Activated naive CD8-positive, alpha-beta T cell treated with anti-CD3 and anti-CD28 coated beads for 36 hours (primary cell): ENCODE measurements at places on chromosomes 5 and 9. TPM values are rescaled to one million over a fixed set of nuclear protein-coding genes. Genes with fewer than 3 reads are reported as not detected.

GRCh38 chr5:142864290-142865260 is 94.4 kb downstream of the ARHGAP26 start:
- peak overlapping the region; percentile 75 for H3K27ac ChIP-seq
- H3K27me3 ChIP-seq: no peaks in the 10 kb centered on the region
- DNase-seq: no peak
- H3K4me3 ChIP-seq: peak overlapping the region; percentile 19
- H3K4me1 ChIP-seq: peaks cover 33% of the 10 kb centered on the region
- H3K36me3 ChIP-seq: no peaks in the 10 kb centered on the region

GRCh38 chr9:37653385-37653784 is 2.6 kb downstream of the FRMPD1 start:
- H3K27ac ChIP-seq: no peak overlapping the region
- H3K36me3 ChIP-seq: no peaks in the 10 kb centered on the region
- no peak overlapping the region for H3K4me3 ChIP-seq
- no peak for DNase-seq
- H3K27me3 ChIP-seq: peaks cover 64% of the 10 kb centered on the region
- peaks cover 10% of the 10 kb centered on the region for H3K4me1 ChIP-seq

- H3K36me3 ChIP-seq: no peaks in the 10 kb centered on the region
- no peak for DNase-seq
- H3K4me1 ChIP-seq: no peaks in the 10 kb centered on the region
- no peak overlapping the region for H3K27ac ChIP-seq
- no peak overlapping the region for H3K4me3 ChIP-seq
- peaks cover 6% of the 10 kb centered on the region for H3K27me3 ChIP-seq
Measured at GRCh38 chr5:1918488-1919208, 35.9 kb upstream of the IRX4 start.

CCL28 gene
- total RNA-seq: 11.9 TPM

GRCh38 chr9:71183251-71183650 is 61.8 kb upstream of the TRPM3 start:
- DNase-seq: no peak
- H3K4me3 ChIP-seq: no peak overlapping the region
- no peaks in the 10 kb centered on the region for H3K27me3 ChIP-seq
- H3K4me1 ChIP-seq: no peaks in the 10 kb centered on the region
- H3K36me3 ChIP-seq: no peaks in the 10 kb centered on the region
- no peak overlapping the region for H3K27ac ChIP-seq

EGFLAM gene
- total RNA-seq: not detected

GRCh38 chr9:109401169-109401989 is 80.5 kb upstream of the EPB41L4B start:
- H3K4me1 ChIP-seq: peaks cover 10% of the 10 kb centered on the region
- H3K4me3 ChIP-seq: no peak overlapping the region
- H3K27ac ChIP-seq: no peak overlapping the region

GRCh38 chr5:103036601-103037000 is 83.3 kb downstream of the GIN1 start:
- DNase-seq: no peak
- no peaks in the 10 kb centered on the region for H3K4me1 ChIP-seq
- H3K27ac ChIP-seq: no peak overlapping the region
- H3K4me3 ChIP-seq: no peak overlapping the region
- H3K36me3 ChIP-seq: peaks cover 2% of the 10 kb centered on the region

GRCh38 chr9:110115341-110115820 is 92.6 kb downstream of the C9orf152 start:
- no peak for DNase-seq
- no peaks in the 10 kb centered on the region for H3K4me1 ChIP-seq
- H3K4me3 ChIP-seq: no peak overlapping the region
- H3K27me3 ChIP-seq: no peaks in the 10 kb centered on the region
- H3K36me3 ChIP-seq: no peaks in the 10 kb centered on the region

DNA sequence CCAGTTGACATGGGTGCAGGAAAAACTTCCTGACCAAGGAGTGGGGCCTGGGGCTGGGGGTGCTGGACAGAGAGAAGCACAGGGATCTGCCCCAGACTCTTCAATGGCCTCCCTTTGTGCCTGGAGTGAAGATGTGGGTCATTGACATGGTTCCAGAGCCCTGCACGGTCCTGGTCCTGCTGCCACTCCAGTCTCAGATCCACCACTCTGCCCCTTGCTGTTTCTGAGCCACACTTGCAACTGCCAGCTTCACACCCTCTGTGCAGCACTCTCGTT is 10.1 kb downstream of the PIP5K1B start:
- no peak overlapping the region for H3K4me3 ChIP-seq
- no peak for DNase-seq
- H3K27me3 ChIP-seq: peaks cover 60% of the 10 kb centered on the region
- no peaks in the 10 kb centered on the region for H3K36me3 ChIP-seq

DNA sequence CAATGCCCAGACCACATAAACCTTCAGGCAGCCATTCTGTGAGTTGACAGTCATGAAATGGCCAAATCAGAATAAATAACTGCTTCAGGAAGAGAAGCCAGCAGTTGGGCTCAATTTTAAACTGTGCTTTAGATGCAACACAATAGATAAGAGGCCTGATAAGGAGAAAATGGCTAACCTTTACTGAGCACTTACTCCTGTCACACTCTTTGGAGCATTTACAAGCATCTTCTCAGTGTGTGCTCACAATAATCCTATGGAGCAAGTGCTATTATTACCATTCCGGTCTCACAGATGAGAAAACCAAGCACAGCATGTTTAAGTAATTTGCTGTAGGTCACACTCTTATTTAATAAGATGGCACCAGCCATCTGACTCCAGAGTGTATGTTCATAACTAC is 11.5 kb upstream of the SH3RF2 start:
- DNase-seq: no peak
- H3K36me3 ChIP-seq: no peaks in the 10 kb centered on the region
- no peaks in the 10 kb centered on the region for H3K4me1 ChIP-seq
- H3K4me3 ChIP-seq: no peak overlapping the region
- H3K27ac ChIP-seq: no peak overlapping the region
- H3K27me3 ChIP-seq: peaks cover 7% of the 10 kb centered on the region

IL4 gene
- total RNA-seq: not detected

DNA sequence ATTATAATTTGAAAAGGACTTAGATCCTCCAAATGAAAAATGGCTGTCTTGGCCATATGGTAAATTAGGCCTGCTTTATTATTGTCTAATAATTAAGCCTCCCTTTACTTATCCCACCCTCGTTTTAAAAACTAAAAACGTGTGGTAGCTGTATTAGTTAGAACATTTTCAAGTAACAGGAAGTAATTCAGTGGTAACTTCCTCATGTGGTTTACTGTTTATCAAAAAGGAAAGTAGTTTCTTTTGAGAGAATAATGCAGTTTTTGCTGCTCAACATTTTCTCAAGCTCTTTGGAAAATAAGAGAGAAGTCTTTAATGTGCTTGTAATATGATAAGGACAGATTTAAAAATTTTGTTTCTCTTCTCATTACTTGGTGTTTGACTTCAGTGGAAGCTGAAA is 26.0 kb downstream of the ZCCHC7 start:
- no peak for DNase-seq
- H3K27me3 ChIP-seq: no peaks in the 10 kb centered on the region
- peak overlapping the region; percentile 55 for H3K4me3 ChIP-seq
- H3K4me1 ChIP-seq: peaks cover 38% of the 10 kb centered on the region

CAMK2A gene
- total RNA-seq: not detected

SLC46A2 gene
- not detected for total RNA-seq

DNA sequence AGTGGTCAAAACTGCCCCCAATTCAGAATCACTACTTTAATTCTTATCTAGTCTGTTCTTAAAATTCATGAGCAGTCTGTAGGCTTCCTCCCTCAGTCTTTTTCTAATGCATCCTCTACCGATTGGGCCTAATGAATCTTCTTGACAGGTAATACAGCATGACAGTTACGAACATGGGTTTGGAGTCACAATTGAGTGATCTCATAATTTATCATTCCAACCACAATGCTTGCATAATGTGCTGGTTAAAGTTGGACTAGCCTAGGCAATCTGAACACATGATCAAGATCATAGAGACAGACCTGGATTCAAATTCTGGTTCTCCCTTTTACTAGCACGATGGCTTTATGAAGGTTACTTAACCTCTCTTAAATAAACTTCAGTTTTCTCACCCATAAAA is 33.1 kb upstream of the SETD9 start:
- H3K4me1 ChIP-seq: peaks cover 7% of the 10 kb centered on the region
- peaks cover 13% of the 10 kb centered on the region for H3K36me3 ChIP-seq
- DNase-seq: no peak
- H3K27ac ChIP-seq: no peak overlapping the region

GRCh38 chr5:167442922-167443321 is 848.5 kb upstream of the WWC1 start:
- H3K4me1 ChIP-seq: no peaks in the 10 kb centered on the region
- H3K27me3 ChIP-seq: no peaks in the 10 kb centered on the region
- no peak overlapping the region for H3K4me3 ChIP-seq
- no peak for DNase-seq
- H3K27ac ChIP-seq: no peak overlapping the region

- H3K27me3 ChIP-seq: no peaks in the 10 kb centered on the region
- no peak for DNase-seq
- no peak overlapping the region for H3K27ac ChIP-seq
- no peaks in the 10 kb centered on the region for H3K36me3 ChIP-seq
- H3K4me1 ChIP-seq: peaks cover 3% of the 10 kb centered on the region
- H3K4me3 ChIP-seq: no peak overlapping the region
Measured at GRCh38 chr5:6783787-6784186, 70.6 kb downstream of the TENT4A start.

DNA sequence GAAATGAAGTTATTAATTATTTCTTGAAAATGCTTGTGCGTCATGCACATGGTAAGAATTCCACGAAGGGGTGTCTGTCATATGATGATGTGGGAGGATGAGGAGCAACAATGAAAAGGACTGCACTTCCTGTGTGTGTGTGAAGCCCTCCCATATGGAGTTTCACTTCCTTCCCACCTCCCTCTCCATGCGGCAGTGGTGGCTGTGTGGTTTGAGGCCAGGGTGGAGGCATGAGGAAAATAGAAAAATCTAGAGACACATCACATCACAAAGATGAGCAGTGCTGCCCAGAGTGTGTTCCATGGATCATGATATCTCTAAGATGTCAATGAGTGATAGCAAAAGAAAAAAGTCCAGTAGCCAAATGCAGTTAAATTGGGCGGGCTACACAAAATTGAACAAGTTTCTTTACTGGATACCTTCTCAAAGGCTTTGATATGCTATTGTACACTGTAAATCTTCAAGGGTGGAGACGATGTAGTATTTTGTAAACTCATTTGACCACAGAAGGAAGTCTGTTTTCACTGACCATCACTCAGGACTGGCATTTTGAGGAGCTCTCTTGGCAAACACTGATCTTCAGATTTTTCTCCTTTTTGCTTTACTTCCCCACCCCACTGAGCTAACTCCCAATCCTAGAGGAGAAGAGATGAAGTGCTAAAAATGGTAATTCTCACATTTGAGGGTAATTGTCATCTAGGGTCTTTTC is 55.7 kb upstream of the EQTN start:
- H3K4me3 ChIP-seq: no peak overlapping the region
- peak overlapping the region; percentile 65 for H3K27ac ChIP-seq
- peak; percentile 30 for DNase-seq
- H3K27me3 ChIP-seq: no peaks in the 10 kb centered on the region

- DNase-seq: no peak
- H3K4me1 ChIP-seq: peaks cover 8% of the 10 kb centered on the region
- no peak overlapping the region for H3K4me3 ChIP-seq
- peaks cover 29% of the 10 kb centered on the region for H3K27me3 ChIP-seq
- H3K27ac ChIP-seq: no peak overlapping the region
Measured at GRCh38 chr9:127116957-127117356, 5.5 kb downstream of the ANGPTL2 start.

GRCh38 chr5:110514030-110514429 is 212.4 kb downstream of the TMEM232 start:
- no peaks in the 10 kb centered on the region for H3K36me3 ChIP-seq
- H3K4me1 ChIP-seq: peaks cover 3% of the 10 kb centered on the region
- no peak for DNase-seq
- H3K4me3 ChIP-seq: no peak overlapping the region
- H3K27ac ChIP-seq: no peak overlapping the region

DNA sequence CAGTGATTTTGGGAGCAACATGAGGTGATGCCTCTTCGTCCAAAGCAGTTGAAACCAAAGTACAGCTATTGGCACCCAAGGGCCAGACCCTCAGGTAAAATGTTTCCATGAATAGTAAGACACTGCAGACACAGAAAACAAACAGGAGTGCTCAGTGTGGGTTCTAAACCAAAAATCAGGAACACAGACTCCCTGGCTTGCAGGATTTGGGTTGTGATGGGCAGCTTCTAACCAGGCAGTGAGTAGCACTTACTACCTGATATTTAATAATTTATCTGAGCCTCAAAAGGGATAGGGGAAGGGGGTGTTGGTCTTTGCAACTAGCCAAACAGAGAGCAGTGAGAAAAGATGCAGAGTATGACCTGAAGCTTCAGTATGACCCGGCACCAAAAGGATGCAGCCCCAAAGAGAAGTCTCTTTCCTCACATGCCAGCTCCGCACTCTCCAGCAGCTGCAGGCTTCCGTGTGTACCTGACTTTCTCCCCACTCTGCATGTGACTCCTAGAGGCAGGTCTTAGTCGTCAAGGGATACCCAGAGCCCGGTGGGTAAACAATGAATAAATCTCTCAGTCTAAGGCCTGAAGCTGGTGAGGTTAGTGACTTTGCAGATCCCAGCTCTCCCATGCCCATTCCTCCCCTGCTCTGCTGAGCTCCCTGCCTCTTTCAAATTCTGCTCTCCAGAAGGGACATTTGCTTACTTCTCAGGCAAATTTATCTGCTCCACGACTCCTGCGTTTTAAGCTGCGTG is 105.4 kb upstream of the SPOCK1 start:
- H3K4me1 ChIP-seq: no peaks in the 10 kb centered on the region
- no peak overlapping the region for H3K4me3 ChIP-seq
- no peak for DNase-seq
- peaks cover 27% of the 10 kb centered on the region for H3K27me3 ChIP-seq
- H3K27ac ChIP-seq: no peak overlapping the region
- no peaks in the 10 kb centered on the region for H3K36me3 ChIP-seq

DNA sequence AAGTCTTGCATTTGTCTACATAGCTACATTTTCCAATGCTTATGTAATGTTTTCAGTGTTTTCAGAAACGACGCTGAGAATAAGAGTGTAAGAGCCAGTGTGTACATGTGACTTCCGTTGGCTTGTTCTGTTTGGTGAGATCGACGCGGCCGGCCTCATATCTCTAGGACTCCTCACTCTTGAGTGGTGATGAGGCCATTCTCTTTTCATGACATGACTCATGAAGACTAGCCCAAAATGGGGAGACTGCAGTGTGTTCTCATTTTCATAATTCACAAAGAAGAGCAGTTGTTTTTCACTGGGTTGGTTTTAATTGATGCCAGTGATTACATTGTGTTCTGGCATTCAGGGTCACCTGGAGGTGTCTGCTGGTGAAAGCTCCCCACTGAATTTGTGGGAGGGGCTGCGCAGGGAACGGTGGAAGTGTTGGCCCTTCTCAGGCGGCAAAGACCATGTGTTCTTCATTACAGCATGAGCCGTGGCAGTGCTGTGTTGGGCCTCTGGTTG is 131.5 kb upstream of the OTULINL start:
- no peak overlapping the region for H3K27ac ChIP-seq
- no peak overlapping the region for H3K4me3 ChIP-seq
- DNase-seq: no peak
- H3K4me1 ChIP-seq: peaks cover 4% of the 10 kb centered on the region
